Activated T-helper 1 cell treated with Interleukin-2 at 50 U/mL for 16 hours (primary cell): ENCODE measurements at places on chromosomes 6 and 20.

DNA sequence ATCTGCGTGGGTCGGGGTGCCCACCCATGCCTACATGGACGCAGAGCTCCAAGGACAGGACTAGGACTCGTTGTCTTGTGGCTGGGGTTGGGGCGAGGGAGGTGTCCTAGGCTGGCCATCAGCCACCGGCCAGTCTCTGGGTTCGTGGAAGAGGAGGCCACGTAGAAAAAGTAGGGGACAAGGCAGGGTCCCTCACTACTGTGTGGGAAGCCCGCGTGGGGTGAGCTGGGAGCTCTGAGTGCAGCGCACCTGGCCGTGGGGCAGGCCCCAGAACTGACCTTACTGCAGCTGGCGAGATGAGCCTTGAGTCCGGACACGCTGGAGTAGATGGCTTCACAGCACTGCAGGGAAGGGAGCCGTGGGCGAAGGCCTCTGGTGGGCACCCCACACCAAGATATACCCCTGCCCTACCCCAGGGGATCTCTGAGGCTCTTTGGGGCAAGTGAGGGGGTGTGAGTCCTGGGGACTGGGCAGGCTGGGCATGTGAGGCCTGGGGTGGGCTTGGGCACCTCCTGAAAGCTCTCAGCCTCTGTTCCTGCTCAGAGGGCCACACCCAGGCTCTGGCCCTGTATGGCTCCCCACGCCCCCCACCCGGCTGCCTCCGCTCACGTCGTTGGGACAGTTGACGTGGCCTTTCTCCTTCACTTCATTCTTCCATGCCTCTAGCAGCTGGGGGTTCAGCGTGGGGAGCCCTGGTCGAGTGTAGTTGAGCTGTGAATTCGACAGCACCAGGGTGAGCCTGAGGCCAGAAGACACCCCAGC is 5.6 kb upstream of the UCKL1 start:
- DNase-seq, result no peak

GRCh38 chr6:27809067-27809938 is 102.9 kb downstream of the OR2B2 start:
- no peak for DNase-seq

GRCh38 chr6:4961322-4962168 is 42.3 kb downstream of the RPP40 start:
- DNase-seq, result no peak

DNA sequence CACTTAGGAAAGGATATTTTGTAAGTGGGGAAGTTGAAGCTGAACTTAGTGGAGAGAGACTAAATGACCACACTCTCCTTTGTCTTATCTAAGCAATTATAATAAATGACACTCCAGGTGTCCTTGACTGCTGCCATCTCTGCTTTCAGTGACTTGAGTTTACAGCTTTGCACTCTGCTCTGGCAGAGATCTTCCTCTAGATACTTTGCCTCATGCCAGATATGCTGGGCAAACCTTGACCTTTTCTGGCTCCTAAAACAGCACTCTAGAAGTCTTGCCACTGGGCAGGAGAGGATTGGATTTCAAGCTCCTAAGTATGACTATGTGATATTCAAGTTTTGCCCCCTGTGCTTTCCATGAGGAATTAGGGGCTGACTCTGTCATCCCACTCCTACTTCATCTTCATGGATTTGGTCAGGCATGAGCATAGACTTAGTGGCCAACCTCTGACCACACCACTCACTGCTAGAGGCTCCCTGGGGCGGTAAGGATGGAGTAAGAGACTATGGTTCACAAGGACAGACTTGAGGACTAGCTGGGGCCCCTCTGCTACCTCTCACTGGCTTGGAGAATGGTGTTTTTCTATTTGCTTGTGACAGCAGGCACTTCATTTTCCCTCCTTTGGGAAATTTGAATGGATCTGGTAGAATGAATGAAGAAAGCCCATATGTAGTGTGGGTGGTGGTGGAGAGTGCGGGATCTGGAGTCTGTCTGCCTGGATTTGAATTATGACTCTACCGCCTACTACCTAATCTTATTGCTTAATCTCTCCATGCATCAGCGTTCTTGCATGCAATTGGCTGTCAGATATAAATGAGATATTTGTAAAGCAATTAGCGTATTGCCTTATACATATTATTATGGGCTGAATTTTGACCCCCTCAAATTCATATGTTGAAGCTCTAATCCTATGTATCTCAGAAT is 191.4 kb downstream of the REV3L start:
- no peak for DNase-seq

GRCh38 chr20:50315586-50316551 is 125.2 kb downstream of the CEBPB start:
- no peak for DNase-seq

GRCh38 chr6:117960877-117961276 is 53.8 kb downstream of the SLC35F1 start:
- no peak for DNase-seq

- no peak for DNase-seq
Observed at GRCh38 chr6:47181681-47182080, 128.0 kb downstream of the TNFRSF21 start.

- DNase-seq, result no peak
Observed at GRCh38 chr20:401682-402495, 6.2 kb upstream of the RBCK1 start.

GRCh38 chr20:40861427-40862008 is 167.1 kb upstream of the TOP1 start:
- DNase-seq, result no peak

- no peak for DNase-seq
Observed at GRCh38 chr20:24950836-24951525, 1.9 kb downstream of the CST7 start.

- no peak for DNase-seq
Observed at GRCh38 chr6:60952500-60952899, 1333.5 kb downstream of the KHDRBS2 start.

- DNase-seq, result no peak
Observed at GRCh38 chr6:38012573-38012972, 193.0 kb downstream of the ZFAND3 start.

- no peak for DNase-seq
Observed at GRCh38 chr20:61558726-61559125, 306.7 kb downstream of the CDH4 start.

- DNase-seq, result no peak
Observed at GRCh38 chr6:124879110-124879991, 82.9 kb upstream of the RNF217 start.

DNA sequence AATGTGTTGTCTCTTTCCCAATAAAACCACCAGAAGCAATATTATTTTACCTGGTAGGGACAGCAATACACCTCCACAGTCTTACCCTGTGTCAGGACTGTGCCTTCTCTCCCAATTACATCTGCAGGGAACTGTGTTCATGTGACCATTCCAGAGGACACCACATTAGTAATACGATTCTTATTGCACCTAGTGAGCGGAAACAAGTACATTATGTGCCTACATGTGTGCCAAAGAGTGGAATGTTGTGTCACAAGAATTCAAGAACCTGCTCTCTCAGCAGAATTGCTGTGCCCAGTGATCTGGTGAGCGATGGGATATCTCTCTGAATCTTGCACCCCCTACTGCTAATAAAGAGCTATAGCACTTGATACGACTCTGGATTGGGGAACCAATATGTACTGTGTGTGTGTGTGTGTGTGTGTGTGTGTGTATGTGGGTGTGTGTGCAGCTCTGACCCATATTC is 57.4 kb upstream of the FOXC1 start:
- no peak for DNase-seq

- DNase-seq, result no peak
Observed at GRCh38 chr20:43953919-43954592, 39.4 kb downstream of the TOX2 start.

DNA sequence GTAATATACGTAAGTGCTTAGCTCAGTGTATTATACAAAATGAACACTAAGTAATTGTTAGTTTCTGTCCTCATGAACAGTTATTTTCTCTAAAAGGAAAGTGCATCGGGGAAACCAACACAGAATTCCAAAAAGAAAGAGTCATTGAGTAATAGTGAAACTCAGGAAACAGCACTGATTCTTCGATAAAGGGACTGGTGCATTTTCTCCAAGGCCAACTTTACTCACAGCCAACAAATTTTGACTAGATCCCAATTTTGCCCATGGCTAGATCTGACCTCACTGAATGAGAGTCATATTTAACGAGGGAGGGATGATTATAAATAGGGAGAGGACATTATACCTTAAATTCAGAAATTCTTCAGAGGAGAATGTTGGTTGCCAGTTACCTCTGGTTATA is 390.9 kb upstream of the NRSN1 start:
- no peak for DNase-seq

- DNase-seq, result peak; percentile 69
Observed at GRCh38 chr6:167350731-167351655, 26.1 kb downstream of the TTLL2 start.

GRCh38 chr6:25360621-25361020 is 81.4 kb downstream of the CARMIL1 start:
- DNase-seq, result no peak

GRCh38 chr20:58044931-58045555 is 183.4 kb downstream of the ANKRD60 start:
- no peak for DNase-seq

GRCh38 chr6:21596949-21597682 is 3.6 kb downstream of the SOX4 start:
- DNase-seq, result no peak

DNA sequence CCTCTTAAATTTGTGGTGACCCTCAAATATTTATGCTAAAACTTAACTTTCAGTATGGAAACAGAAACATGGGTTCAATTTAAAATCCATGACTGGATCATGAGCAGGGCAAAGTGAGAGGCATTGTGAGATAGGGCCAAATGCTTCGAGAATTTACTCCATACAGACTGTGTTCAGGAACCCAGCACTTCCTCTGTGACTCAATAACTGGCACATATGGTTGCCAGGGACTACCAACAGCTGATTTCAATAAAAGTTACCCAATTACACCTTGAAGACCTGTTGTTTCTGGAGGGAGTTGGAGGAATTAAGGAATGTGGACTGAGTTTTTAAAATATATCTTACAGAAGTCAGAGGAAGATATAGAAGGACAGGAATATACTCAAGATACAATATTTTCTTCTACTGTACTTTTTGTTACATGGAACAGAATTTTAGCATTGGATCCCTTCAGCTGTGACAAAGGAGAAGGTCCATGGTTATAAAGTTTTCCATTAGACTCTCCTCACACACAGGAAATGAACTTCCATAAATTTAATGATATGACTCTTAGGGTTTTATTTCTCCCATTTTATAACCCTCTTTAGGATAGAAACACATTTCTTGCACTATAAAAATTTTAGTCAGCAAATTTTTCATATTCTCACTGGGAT is 258.5 kb downstream of the KHDC1L start:
- no peak for DNase-seq

- DNase-seq, result no peak
Observed at GRCh38 chr6:146312608-146313007, 231.0 kb upstream of the RAB32 start.

GRCh38 chr20:1808101-1808500 is 87.1 kb upstream of the SIRPA start:
- DNase-seq, result no peak

DNA sequence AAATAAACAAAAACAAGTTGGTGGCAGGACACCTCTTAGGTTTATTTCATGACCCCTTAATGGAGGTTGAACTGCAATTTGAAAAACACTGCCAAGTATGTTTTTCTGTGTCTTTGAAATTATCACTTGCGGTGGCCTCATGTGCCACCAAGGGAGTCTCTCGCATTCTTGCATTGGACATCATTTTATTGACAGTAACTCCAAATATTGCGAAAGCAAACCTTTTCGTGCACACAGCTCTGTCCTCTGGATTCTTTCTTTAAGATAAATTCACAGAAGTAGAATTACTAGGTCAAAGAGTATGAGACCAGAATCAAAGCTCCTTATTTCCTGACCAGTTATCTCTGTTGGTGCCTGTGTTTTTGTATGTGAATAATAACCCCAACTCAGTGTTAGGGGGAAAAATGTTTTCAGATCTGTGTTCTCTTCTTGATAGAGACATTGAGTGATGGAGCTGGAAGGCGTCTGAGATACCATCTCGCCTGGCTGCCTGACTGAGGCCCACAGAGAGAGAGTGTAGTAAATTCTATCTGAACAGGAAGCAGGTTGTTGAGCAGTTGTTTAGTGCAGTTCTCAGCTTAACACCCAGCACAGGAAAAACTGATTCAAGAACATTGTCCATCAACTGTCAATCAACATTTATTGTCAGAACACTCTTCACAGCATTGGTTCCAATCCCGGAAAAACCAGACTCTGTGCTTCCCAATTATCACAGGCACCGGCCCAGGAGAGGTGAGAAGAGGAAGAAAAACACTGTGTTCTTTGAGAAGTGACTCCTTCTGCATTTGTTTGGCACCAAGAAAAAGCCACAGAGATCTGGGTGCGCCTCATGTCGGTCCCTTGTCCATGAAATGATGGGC is 2.2 kb upstream of the CCDC167 start:
- no peak for DNase-seq

DNA sequence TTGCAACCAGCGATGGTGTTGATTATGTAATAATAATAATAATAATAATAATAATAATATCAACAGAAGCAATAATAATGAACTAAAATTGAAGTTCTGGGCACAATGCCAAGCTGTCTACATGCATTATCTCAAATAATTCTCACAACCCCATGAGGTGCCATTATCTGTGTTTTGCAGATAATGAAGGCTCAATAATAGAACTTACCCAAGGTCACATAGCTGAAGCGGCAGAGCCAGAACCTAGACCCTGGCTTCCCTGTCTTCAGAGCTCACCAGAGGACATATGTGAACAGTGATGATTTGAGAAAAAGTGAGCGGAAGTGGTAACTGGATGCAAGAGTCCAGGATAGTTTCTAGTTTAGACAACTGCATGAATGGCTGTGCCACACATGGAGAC is 91.0 kb downstream of the HIVEP1 start:
- DNase-seq, result no peak
